Epithelial cell of prostate (primary cell): ENCODE measurements at places on chromosomes 4 and X.

- peak; percentile 27 for DNase-seq
Measured at GRCh38 chrX:27966492-27966891, 14.8 kb downstream of the DCAF8L1 start.

- no peak for DNase-seq
Measured at GRCh38 chr4:126630230-126630629, 1002.5 kb upstream of the INTU start.

DNA sequence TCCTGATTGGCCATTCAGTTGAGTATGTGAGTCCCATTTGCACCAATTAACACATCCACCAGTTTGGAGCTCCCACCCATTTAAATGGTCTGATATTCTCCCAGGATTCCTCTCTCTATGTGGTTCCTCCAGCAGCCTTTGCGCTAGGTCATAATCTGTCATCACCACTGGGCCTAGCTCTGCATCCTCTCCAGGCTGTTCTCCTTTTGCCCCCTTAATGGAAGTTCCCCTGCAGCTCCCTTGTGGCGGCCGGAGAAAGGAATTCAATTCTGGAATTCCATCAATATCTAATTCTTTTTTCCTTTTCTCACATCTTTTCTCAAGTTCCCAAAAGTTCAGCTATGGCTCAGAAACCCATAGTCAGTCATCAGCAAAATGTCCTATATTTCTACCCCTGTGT, 2184.4 kb upstream of the AGA start:
- DNase-seq, result no peak

DNA sequence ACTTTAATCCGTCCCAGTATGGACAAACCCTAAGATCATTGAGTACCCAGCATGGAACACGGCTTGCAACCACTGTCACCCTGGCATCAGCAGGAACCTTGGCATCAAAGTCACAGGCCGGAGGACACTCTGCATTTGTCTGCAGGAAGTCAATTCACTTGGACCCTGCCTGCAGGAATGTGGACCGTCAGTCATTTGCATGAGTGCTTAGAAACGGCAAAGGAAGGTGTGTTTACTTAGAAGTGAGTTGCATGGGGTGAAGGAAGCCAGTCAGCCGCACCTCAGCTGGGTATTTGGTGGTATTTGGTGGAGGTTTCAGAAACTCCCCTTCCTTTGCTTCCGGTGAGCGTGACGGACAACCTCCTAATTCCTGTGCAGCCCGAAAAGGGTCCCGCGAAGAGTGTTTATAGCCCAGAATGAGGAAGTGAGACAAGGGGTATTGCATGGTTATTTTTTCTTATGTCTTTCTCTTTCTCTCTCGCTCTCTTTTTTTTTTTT, 15.5 kb downstream of the P2RY8 start:
- no peak for DNase-seq
